ENCODE measurements at places on chromosomes 1 and 21. TPM values are rescaled to one million over a fixed set of nuclear protein-coding genes. Genes with fewer than 3 reads are reported as not detected.

Gene TIE1
- total RNA-seq = 22.2 TPM

Gene DHRS3
- 81.0 TPM for total RNA-seq

- peak; percentile 90 for DNase-seq
Observed at GRCh38 chr1:41726899-41727748, 191.6 kb downstream of the HIVEP3 start.

DNA sequence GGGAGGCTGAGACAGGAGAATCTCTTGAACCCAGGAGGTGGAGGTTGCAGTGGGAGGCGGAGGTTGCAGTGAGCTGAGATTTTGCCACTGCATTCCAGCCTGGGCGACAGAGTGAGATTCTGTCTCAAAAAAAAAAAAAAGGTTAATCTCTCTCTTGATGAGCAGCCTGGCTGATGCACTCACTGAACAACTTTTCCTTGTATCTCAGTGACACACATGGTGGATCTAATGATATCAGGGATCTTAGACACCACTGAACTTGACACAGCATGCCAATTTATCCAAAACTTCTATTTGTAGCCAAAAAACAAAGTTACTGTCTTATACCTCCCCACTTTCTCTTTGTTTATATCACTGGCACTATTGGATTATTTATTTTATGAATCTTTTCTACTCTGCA, 16.2 kb downstream of the RHBDL2 start:
- DNase-seq = no peak

GRCh38 chr1:43520100-43520778, 10.4 kb upstream of the PTPRF start:
- no peak for DNase-seq

GRCh38 chr1:246428542-246429308, 78.4 kb downstream of the SMYD3 start:
- no peak for DNase-seq

All from Right ventricle myocardium inferior (tissue), 1 donor.